NCI-H2081 treated with DMSO at 0.1 percent for 48 hours (cell line): ENCODE measurements at places on chromosomes 1 and 21.

DNA sequence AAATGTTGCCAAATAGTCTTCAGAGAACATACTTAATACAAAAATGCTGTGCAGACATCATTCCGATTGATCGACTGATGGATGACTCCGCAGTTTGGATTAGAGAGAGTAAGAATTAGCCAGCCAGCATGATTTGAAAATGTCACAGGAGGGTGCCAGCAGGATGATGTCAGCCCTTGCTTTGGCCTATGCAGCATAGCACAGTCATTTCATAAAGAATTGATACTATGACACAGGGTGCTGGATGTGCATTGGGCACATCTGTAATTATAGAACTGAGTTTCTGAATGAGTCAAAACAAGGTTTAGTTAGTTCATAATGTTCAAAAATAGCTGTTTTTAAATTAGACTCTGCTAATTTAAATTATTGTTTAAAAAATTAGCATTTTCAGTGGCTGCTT is 21.6 kb upstream of the TRAF5 start:
- DNase-seq, result no peak

DNA sequence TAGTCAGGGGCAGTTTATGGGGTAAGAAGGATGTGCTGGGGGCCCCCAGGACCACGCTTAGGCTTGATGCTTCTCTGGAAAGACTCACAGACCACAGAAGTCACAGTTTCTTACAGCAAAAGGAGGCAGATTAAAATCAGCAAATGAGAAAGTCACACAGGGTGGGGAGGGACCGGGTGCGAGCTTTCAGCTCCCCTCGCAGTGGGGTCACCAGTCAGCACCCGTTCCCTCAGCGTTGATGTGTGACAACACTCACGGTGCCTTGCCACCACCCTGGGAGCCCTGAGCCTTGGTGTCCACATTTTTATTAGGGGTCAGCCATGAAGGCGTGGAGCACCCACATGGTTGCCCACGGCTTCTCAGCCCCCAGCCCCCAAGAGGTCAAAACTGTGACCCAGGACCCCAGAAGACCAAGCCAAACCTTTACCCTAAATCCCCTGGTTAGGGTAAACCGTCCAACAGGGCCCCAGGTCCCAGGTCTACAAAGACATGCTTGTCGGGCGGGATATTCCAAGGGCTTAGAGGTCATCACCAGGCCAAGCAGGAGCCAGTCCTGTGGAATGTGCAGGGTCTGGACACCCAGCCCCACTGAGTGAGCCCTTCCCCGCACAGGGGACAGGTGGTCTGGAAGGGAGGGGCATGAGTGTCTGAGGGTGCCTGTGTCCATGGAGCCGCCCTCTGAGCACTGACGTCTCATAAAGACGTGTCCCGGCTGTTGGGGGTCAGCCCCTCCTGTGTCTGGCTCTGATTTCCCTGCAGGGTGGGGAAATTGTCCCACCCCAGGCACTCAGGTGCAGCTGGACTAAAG is 64.5 kb upstream of the ABCG1 start:
- no peak for DNase-seq

- no peak for DNase-seq
Measured at GRCh38 chr1:242205622-242206489, 207.0 kb upstream of the MAP1LC3C start.

- DNase-seq, result no peak
Measured at GRCh38 chr1:158117854-158118704, 62.6 kb upstream of the CD1D start.

- no peak for DNase-seq
Measured at GRCh38 chr1:247107694-247108093, 3.5 kb upstream of the ZNF669 start.

DNA sequence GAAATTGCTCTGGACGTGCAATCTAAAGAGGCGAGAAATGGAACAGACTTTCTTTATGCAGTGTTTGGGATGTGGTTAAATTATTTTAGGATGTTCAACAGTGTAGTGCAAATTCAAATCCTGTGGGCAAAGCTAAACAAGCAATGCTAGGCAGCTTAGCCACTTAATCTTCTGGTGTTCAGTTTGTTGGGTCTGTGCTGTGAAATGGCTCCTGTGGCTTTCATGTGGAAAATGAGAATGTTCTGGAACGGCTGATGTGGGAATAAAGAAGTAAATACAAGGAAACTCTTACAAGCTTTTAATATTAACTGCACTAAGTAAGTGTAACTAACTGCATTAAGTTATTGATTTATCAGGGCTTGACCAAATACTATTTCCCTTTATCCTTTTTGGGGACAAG is 766.6 kb downstream of the ADGRL2 start:
- no peak for DNase-seq

DNA sequence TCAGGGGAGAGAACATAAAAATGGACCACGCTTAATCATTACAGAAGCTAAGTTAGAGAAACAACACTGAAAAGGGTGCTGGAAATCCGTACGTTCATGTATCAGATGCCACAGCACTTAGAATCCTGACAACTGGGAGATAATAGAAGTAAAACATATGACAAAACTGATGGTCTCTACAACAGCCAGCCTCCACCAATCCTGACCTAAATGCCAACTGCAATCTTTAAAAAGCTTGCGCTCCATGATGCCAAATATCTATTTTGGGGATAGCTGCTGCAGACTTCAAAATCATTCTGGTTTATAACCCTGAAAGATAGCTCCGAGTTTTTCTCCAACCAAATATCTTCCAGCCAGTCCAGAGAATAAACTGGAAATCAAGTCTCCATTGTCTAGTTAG is 178.3 kb downstream of the RERE start:
- no peak for DNase-seq

- DNase-seq, result no peak
Measured at GRCh38 chr1:19260211-19261138, 8.9 kb downstream of the MRTO4 start.

GRCh38 chr1:79079770-79080169 is 73.2 kb upstream of the ADGRL4 start:
- no peak for DNase-seq

DNA sequence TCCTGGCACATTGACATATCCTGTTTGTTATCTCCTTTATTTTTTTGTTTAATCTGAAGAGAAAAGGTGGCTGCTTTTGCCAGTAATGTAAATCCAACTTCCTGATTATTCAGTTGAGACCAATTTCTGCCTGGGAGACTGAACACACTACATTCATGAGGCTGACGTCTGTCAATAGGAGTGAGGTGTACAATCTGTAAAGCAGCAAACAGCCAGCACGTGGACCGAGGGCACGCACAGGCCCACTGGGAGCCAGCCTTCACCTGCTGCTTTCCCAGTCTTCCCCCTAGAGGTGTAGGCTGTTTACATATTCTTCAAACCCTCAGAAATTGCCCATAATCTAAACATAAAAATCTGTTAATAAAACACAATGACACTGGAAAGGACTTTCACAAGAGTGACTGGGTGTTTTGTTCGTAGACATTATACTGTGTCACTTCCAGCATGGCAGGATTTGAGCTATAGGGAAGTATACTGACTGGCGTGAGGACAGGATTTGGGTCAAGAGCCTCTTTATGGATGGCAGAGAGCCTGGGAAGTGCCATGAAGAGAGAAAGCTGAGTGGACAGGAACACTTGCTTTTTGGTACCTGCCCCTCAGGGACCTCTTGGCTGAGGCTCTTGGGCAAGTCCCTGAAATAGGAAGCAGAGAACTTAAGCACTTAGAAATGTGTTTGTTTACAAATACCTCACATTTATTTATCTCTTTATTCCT is 552.9 kb upstream of the CAMK1G start:
- DNase-seq, result peak; percentile 46

GRCh38 chr21:33126569-33126968 is 56.6 kb downstream of the OLIG1 start:
- DNase-seq, result no peak

GRCh38 chr1:33022650-33023200 is 14.0 kb downstream of the AK2 start:
- DNase-seq, result no peak

- DNase-seq, result no peak
Measured at GRCh38 chr21:28196981-28197380, 795.7 kb downstream of the LTN1 start.

DNA sequence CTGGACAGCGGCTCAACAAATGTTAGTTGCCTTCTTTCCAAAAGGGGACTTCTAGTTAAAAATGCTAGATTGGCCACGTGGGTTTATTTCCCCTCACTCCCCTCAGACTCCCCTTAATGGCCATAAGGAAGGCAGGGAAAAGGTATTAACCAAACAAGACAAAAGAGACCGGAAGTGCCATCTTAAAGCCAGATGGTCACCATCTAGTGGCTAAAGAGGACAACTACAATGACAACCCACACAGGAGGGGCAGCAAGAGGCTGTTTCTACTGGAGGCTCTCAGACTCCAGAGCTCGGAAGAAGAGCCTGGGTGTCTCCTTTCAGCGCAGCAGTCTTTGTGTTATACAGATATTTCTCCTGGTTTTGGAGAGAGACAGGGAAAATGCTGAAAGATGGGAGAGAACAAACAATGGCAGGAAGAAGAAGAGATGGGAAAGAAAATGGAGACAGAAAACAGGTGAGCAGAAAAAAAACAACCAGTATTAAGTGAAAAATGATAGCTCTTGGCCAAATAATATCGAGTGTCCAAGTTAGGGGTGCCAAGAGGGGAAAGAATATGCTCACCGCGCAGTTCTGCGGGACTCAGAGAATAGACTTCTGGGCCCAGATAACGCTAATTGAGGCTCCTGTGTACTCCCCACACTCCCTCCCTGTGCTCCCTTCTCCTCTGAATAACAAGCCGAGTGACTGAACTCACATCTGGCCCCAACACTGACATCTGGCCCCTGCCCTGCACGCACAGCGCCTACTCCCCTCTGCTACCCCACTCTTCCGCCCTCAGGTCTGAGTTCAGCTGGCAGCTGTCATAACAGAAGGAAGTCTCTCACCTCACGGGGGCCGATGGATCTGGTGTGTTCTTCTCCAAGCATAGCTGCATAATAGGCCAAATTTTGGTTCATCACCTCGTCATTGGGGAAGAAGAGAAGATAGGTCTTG is 9.6 kb downstream of the P3H1 start:
- DNase-seq, result peak; percentile 56

- no peak for DNase-seq
Measured at GRCh38 chr1:152313970-152314369, 11.1 kb downstream of the FLG start.

DNA sequence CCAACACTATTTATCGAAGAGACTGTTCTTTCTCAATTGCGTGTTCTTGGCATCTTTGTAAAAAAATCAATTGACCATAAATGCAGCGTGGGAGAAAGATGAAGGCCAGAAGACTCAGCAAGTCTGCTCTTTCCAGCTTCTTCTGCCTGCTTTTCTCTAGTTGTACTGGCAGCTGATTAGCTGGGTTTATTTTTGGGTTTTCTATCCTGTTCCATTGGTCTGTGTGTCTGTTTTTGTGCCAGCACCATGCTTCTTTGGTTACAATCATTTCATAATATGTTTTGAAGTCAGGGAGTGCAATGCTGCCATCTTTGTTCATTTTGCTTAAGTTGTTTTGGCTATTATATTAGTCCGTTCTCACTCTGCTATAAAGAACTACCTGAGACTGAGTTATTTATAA is 201.8 kb upstream of the B3GALT2 start:
- DNase-seq, result no peak
